Fibroblast of lung (primary cell): ENCODE measurements at places on chromosomes 16 and 17.
A peak's percentile ranks its signal among the peaks of the same experiment; 100 is the strongest.

- DNase-seq = no peak
Observed at GRCh38 chr17:50505591-50506130, 2.6 kb upstream of the MYCBPAP start.

DNA sequence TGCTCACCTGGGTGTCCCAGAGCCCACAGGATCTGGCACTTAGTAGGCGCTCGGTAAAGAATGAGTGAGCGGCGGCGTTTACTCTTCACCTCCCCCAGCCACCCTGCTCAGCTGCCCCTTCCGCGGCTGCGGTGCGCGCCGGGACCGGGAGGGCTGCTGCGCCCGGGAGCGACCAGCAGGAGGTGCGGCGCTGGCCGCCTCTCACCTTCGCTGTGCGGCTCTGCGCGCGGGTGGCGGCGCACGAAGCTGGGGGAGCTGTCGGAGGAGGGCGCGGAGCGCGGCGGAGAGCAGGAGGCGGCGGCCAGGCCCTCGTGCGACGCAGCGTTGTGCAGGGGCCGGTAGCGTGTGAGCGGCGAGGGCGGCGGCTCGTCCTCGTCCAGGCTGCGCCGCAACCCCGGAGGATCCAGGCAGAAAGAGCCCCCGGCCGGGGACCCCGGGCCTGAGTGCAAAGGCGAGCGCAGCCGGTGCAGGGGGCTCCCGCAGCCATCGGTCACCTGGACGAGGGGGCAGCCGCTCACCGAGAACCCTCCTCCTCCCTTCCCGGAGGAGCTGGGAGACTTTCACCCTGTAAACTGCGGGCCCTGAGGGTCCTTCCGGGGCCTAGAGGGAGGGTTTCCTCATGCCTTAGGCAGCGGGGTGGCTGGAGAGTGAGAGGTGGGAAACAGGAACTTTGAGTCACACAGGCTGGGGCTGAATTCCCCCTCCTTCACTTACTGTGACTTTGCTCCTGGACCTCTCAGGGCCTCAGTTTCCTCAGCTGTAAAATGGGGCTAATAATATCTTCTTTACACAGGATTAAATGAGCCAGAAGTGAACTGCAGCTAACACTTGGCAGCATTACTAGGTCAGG lies 12.5 kb downstream of the SAMD14 start:
- peak; percentile 70 for DNase-seq

GRCh38 chr16:9033125-9033830 lies 58.2 kb upstream of the HAPSTR1 start:
- peak; percentile 78 for DNase-seq

DNA sequence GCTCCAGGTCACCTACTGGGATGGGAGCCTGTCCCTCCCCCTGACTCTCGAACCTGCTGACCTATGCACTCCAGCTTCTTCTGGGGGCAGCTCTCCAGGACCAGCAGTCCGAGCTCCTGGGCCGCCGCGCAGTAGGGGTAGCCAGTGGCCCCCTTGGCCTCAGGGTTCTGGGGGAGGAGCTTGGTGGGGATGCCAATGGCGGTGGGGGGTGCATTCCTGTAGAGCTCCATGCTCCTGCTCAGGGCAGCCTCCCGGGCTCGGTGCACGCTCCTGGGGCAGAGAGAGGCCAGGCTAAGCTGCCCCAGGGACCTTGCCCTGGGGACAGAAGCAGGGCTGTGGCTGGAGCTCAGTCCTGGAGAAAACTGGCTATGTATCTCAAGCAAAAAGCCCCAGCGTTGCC lies 7.7 kb upstream of the SPATA2L start:
- no peak for DNase-seq

- no peak for DNase-seq
Observed at GRCh38 chr17:50551433-50551815, 4.5 kb downstream of the SPATA20 start.

DNA sequence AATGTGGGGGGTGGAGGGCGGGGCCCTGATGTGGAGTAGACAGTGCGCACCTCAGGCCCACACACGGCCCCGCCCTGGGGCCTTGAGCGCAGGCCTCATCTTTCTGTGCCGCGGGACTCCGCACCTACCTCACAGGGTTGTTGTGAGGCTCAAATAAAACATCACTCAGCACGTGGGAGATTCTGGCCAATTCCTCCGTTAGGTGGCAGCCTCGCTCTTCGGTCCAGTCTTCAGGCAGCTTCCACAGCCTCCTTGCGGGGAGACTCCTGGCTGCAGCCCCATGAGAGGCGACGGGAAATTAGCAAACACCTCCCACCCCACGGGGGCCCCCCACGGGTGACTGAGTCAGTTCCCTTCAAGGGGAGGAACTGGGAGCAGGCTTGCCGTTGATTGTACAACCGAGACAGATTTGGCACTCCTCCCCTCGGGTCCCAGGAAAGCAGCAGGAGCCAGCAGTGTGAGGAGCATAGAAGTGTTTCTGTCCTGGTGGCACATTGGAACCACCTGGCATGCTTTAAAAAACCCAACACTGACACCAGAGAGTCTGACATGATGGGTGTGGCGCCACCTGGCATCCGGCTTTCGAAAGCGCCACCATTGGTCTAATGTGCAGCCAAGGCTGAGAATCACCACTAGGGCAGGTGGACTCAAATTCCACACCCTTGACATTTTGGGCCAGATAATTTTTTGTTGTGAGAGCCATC lies 7.6 kb downstream of the MRM1 start:
- peak; percentile 62 for DNase-seq

GRCh38 chr16:58234831-58235595 lies 37.1 kb upstream of the CSNK2A2 start:
- no peak for DNase-seq

- peak; percentile 76 for DNase-seq
Observed at GRCh38 chr17:7988750-7989178, 13.7 kb upstream of the GUCY2D start.

DNA sequence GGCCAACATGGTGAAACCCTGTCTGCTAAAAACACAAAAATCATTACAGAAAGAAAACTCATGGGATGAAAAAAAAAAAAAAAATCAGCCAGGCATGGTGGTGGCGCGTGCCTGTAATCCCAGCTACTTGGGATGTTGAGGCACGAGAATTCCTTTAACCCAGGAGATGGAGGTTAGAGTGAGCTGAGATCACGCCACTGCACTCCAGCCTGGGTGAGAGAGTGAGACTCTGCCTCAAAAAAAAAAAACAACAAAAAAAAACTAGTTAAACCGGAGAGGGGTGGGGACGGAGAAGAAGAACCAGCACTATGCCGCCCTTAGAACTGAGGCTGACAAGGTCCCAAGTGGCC lies 7.4 kb upstream of the NOTUM start:
- no peak for DNase-seq

DNA sequence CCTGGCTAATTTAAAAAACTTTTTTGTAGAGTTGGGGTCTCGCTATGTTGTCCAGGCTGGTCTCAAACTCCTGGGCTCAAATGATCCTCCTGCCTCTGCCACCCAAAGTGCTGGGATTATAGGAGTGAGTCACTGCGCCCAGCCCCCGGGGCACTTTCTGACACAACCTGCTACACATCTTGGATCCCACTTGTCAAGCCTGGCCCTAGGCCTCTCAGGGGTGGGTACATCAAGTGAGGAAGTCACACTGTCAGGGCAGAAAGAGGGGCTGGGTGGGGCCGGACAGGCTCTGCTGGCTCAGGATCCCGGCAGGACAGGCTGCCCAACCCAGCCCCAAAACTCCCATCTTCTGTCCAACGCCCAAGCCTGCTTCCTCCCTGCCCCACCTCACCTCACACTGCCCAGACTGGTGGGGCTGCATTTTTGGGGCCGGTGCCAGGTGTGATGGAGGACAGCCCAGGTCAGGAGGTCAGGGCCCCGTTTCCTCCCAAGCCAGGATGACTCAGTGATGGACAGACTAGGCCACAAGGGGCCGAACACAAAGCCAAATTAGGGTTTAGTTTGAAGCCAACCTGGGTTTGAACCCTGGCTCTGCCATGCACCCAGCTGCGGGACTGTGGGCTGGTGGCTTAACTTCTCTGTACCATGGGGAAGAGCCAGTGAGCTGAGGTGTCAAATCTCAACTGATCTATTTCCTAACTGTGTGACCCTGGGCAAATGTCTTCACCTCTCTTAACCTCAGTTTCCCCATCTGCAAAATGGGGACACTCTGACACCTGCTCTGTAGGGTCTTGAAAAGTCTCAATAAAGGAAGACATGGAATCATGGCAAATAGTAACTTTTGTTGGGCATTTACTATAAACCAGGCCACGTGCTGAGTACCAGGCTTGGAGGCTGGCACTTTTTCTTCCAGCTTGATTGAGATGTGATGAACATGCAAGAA lies 8.9 kb upstream of the PPL start:
- peak; percentile 50 for DNase-seq

GRCh38 chr16:89219365-89219764 lies 1.9 kb downstream of the ZNF778 start:
- no peak for DNase-seq

DNA sequence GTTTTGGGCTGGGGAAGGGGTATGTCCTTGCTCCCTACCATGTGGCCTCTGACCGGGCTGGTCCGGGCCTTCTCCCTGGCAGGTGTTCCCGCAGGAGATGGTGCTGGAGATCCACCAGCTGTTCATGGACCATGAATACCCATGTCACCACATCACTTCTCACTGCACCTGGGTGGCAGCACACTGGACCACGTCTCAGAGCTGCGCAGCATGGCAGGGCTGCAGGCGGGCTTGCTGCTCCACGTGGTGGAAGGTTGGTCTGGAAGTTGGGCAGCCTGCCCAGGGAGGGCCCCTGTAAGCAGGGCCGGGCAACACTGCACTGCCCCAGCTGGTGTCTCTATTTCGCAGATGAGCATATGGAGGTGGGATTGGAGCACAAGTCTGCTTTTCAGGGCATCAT lies 169.5 kb upstream of the ZNF267 start:
- no peak for DNase-seq

- no peak for DNase-seq
Observed at GRCh38 chr16:72566174-72566573, 394.2 kb upstream of the PMFBP1 start.

- no peak for DNase-seq
Observed at GRCh38 chr17:27595208-27595607, 35.8 kb upstream of the LGALS9 start.

DNA sequence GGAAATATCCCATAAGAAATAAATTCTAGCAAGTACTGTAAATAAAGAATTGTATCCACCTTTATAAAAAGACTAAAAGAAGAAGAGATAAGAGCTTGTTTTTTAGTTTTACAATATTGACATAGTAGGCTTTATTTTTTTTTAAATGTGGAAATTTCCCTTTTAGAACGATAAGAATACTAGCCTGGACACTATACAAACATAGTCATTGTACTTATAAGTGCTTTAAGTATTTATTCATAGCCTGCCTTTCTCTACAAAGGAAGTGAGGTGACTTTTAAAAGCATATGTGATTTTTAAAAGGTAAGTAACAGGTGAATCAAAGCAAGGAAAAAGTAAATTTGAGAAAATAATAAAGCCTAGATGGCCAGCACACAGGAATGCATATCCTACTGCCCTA lies 17.7 kb downstream of the TOX3 start:
- no peak for DNase-seq

- DNase-seq = no peak
Observed at GRCh38 chr17:82098939-82099763, 1.1 kb upstream of the FASN start.

- DNase-seq = no peak
Observed at GRCh38 chr16:68668266-68668665, 23.2 kb downstream of the CDH3 start.

DNA sequence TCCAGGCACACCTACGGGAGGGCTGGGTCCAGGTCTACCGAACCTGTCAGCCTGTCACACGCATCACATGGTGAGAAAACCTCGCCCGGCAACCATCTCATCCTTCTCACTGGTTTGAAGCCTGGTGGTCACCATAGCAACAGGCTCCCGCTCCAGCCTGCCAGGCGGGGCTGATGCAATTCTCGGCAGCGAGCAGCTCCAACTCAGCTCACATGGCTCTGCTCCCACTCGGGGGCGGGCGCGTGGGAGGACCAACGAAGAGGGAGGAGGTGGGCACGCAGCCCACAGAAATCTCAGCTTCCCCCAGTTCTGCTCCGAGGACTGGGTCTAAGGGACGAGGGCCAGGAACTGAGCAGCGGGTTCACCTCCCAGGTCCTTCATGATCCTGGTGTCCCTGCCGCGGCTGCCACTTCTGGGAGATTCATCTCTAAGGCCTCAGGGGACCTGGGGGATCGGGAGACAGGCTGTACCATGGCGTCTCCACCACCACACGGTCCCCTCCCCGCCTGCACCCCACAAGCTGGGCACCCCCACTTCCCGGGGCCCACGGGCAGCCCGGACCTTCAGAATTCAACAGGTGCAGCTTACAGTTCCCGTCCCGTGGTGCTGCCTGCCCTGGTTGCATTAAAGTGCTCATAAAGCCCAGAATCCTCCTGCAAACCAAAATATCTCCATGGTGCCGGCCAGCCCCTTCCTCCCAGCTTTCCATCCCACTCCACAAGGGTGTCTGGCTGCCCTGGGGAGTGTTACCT lies 25.8 kb downstream of the ABR start:
- DNase-seq = peak; percentile 84

- DNase-seq = no peak
Observed at GRCh38 chr17:49234509-49235080, 4.0 kb upstream of the PHOSPHO1 start.

GRCh38 chr17:79207960-79208359 lies 133.3 kb downstream of the ENGASE start:
- DNase-seq = no peak

DNA sequence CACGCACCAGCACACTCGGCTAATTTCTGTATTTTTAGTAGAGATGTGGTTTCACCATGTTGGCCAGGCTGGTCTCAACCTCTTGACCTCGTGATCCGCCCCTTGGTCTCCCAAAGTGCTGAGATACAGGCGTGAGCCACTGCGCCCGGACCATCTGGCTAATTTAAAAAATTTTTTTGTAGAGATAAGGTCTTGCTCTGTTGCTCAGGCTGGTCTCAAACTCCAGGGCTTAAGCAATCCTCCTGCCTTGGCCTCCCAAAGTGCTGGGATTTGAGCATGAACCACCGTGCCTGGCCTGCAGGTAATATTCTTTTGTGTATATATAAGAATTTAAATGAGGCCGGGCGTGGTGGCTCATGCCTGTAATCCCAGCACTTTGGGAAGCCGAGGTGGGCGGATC lies 115.0 kb downstream of the RPTOR start:
- DNase-seq = no peak

- DNase-seq = no peak
Observed at GRCh38 chr16:54246454-54246821, 40.1 kb downstream of the IRX3 start.

GRCh38 chr16:3045758-3046640 lies at the start of gene MMP25:
Gene MMP25 (plus strand): TSS chr16:3046561. CDS start chr16:3046918, 357 bp downstream.
- DNase-seq = no peak

DNA sequence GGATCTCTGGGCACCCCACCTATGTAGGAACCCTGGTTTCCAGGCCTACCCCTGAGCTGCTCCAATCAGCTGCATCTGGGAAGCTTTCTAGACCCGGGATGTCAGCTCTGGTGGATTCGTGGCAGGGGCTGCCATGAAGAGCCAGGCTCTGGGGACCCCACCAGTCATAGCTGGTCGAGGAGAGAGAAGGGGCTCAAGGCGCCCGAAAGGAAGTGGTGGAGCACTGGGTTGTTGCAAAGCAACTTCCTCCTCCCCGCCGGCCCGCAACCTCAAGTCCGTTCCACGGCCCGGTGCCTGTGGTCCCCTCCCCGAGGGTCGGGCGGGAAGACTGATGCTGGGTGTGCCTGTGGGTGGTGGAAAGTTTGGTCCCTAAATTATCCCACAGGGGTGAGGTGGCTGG lies 10.2 kb downstream of the TBKBP1 start:
- no peak for DNase-seq
